ENCODE measurements at places on chromosomes 6 and 20. TPM values are rescaled to one million over a fixed set of nuclear protein-coding genes. Genes with fewer than 3 reads are reported as not detected.
A peak's percentile ranks its signal among the peaks of the same experiment; 100 is the strongest.

The SLC22A1 gene
- total RNA-seq = 0.35 TPM

- ATAC-seq = no peak
These were observed 17.5 kb downstream of the MRPS18A start for GRCh38 chr6:43669922-43670622.

GRCh38 chr6:99324996-99325395 lies 24.5 kb downstream of the FAXC start:
- ATAC-seq = no peak

- no peak for ATAC-seq
These were observed 73.0 kb downstream of the SASH1 start for GRCh38 chr6:148415511-148416260.

DNA sequence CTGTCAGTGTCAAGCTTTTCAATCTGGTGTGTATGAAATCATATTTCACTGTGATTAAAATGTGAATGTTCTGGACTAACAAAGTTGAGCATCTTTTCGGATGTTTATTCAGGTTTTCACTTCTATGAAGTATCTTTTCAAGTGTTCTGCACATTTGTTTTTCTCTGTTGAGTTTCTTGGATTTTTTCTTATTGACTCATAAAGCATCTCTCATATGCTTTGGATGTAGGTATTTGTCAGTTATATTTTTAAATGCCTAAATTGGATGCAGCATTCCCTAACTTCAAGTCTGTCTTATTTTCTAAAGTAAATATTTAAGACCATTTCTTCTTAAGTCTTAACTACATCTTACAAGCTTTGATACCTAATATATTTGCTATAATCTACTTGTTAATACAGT lies 398.0 kb downstream of the PLCB1 start:
- no peak for ATAC-seq

The ADGRG6 gene
- 14.4 TPM for total RNA-seq

GRCh38 chr6:103167345-103168071 lies 1692.2 kb downstream of the HACE1 start:
- no peak for ATAC-seq

The EYS gene
- total RNA-seq = not detected

DNA sequence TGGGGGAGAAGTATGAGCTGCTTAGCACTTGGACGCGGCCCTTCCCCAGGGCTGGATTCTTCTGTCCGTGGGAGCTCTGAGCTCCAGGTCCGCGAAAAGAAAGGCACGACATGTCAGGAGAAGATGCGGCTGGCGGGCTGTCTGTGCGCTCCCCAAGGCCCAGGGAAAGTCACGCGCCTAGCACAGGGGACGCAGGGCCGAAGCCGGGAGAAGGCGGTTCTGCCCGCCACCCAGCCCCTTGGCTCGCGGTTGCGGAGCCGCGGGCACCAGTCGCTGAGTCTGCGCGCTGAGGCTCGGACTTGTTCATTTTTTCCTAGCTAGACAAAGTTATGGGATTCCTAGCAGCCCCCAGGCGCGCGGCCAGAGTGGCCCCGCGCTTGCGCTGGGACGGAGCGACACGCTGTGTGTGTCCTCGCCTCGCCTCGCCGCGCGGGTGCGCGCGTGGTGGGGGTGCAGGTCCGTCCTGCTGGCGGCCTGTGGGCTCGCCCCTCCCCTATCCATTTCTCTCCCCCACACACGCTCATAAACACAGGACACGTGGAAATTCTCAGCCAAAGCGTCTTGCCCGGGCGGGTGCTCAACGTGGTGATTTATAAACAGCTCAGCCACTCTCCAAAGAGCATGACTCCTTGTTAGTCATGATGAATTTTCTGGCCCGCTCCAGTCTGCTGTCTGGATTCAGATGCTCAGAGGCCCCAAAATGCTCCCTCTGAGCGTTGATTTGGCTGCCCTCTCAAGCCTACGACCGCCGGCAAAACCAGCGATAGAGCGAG lies 1.9 kb upstream of the POU3F2 start:
- peak; percentile 3 for ATAC-seq

The GGTLC1 gene
- not detected for total RNA-seq

The TGM2 gene
- total RNA-seq = 180 TPM

The SEMG1 gene
- not detected for total RNA-seq

DNA sequence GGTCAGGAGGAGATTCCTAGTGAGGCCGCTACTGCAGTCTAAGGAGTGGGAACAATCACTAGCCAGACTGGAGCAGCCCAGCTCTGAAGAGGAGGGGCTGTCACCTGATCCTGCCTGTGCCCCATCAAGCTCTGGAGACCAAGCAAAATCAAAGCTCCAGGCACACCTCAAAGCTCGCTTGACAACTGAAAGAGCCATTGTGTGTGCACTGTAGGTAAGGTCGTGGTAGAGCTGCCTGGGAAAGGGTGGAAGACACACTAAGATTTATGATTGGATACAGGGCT lies 58.2 kb downstream of the CSE1L start:
- no peak for ATAC-seq

DNA sequence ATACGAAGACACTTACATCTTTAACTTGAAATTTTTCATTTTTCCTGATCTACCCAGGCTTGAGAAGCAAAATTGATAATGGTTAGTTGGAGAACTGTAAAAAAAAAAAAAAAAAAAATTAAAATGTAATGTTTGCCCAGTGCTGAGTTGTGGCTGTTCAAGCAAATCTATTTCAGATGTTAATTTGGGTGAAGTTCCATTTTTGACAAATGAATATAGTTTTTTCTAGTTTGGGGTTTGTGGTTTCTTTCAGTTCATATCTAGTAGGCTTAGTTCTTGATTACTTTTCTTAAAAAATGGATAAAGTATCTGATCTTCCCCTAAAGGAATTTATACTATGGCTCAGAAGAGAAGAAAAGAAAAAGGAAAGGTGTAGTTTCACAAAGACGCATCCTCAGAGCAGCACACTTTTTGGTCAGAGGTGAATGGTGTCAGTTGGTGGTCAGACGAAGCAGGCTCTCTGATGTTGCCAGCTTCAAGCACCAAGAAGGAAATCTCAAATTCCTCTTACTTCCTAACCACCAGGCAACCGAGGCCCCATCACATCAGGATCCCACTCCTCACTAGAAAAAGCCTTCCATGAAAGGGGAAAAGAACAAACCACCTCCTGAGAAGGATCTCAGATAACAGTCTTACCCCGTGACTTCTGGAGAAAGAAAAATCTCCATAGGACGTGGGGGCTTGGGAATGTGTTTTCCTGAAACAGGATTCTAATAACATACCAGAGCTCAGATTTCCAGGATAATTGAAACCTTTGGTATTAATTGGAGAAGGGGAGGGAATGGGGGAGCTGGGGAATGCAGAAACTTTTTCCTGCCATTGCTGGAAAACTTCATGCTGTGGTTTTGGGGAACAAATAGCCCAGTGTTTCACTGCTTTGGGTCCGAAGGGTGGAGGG lies 396.2 kb downstream of the CD83 start:
- ATAC-seq = no peak

The SNX3 gene
- total RNA-seq = 167 TPM

GRCh38 chr6:45650524-45651135 lies 272.9 kb upstream of the SUPT3H start:
- no peak for ATAC-seq

DNA sequence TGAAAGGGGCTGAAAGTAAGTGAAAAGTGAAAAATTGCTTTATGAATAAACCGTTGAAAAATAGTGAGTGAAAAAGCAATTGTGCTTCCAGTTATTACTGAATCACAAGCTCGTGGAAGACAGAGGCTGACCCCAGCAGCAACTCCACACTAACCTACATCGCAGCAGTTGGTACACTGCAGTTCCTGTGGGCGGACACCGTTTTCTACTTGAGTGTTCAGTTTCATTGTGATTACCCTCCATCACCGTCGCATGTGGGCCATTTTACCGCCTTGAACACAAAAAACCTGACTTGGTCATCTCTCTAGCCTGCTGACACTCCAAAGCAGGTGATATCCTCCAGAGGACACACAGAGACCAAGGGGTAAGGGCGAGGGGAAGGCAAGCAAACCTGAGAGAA lies 28.4 kb downstream of the PRDM1 start:
- no peak for ATAC-seq

GRCh38 chr6:131377112-131377705 lies 195.8 kb upstream of the ARG1 start:
- ATAC-seq = no peak

DNA sequence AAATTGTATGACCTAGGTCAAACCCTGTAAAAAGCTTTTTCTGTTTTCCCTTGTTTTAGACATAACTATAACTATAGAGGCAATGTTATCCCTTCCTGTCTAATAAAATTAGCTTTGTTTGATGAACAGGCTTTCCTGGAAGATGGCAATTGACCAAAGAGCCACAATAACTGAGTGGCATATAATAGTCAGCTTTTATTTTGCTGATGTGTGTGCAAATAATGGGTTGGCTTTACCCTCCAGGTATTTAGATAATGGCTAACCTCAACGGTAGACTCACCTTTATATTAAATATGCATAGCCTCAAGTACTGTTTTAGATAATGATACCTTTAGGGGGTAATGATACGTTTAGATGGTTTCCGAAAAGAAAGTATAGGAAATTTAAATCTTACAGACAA lies 15.0 kb downstream of the TBXT start:
- ATAC-seq = no peak

The AKIRIN2 gene
- 15.1 TPM for total RNA-seq

The CYP39A1 gene
- total RNA-seq = 7.6 TPM

GRCh38 chr20:568673-569415 lies 25.3 kb upstream of the CSNK2A1 start:
- no peak for ATAC-seq

DNA sequence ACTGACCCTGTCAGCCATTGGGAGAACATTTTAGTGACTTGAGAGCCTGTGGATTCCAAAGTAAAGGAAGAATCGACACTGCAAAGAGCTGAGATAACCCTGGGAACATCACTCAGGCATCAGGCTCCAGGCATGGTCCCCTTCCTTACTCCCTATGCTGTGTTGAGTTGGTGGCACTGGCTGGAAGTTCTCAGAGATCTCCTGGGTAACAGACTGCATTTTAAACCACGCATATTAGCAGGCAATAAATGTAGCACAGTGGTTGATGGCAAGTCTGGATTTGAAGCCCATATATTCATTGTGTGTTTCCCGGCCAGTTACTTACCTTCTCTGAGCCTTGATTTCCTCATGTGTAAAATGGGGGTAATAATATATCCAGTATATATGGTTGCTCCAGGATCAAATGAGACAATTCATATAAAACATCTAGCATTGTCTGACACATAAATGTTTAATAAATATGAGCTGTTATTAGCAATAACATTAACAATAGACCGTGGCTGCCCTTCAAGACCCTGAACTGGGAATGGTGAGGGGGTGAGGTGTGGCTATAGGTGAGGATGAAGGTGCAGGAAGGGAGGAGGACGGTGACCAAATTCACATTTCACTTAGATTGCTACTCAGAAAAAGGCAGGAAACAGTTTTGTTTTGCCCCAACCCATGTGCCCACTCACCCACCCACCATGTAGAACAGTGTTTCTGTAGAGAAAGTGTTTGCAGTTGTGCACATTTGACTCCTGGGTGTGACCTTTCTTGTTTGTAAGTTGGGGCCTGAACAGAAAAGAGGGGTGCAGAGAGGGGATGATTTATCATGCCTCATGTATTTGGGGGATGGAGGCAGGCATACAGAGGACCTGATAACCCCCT lies 2.1 kb downstream of the PLCG1 start:
- ATAC-seq = no peak

The LY6G5B gene
- total RNA-seq = 0.10 TPM

GRCh38 chr20:22475662-22476061 lies 108.7 kb downstream of the FOXA2 start:
- ATAC-seq = no peak

- ATAC-seq = no peak
These were observed 45.8 kb downstream of the AHI1 start for GRCh38 chr6:135451617-135452190.

DNA sequence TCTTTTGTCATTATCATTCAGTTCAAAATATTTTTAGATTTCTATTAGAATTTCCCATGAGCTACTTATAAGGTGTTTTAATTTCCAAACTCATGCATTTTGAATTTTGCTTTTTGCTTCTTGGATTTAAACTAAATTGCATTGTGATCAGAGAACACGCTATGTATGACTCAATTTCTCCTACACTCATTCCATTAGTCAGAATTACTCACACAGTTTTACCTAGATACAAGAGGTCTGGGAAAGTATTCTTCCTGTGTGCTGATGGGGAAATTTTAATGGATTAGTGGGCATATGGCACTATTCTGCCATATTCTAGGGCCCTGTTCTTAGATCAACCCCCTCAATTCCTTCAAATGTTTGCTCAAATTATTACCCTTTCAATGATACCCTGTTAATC lies 49.9 kb upstream of the BMP5 start:
- ATAC-seq = no peak

- ATAC-seq = no peak
These were observed 39.1 kb downstream of the MDFI start for GRCh38 chr6:41677124-41677921.

Data from gastroesophageal sphincter (tissue), 4 donors.